COR-L47 (cell line): ENCODE measurements at places on chromosomes 12 and 14.

DNA sequence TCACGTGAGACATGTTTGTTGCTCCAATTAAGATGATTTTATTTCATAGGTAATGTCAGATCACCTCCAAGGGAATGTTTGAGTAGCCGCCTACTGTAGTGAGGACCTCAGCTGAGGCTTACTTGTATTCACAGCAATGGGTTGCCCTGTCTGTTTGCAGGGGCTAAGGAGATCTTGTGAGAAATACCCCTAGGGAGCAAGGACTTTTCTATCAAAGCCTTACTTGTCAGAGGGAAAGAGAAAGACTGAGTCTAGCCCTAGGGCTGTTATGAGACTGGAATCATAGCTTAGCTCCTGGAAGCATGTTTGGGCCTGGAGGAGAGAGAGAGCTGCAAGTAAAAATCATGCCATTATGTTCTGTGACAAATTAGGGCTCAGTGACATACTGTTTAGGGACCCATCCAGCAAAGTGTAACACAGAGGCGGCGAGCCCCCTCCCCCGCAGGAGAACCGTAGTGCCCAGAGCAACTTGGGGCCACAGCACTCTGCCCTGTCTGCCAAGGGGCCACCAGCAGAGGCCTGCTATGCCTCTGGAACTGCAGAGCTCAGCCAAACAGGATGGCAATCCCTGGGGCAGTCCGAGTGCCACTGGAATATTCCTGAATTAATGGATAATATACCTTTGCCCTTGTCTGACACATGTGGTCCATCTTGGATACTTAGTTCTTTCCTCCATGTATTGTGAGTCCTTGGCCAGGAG lies 178.8 kb downstream of the DACT1 start:
- no peak for DNase-seq

DNA sequence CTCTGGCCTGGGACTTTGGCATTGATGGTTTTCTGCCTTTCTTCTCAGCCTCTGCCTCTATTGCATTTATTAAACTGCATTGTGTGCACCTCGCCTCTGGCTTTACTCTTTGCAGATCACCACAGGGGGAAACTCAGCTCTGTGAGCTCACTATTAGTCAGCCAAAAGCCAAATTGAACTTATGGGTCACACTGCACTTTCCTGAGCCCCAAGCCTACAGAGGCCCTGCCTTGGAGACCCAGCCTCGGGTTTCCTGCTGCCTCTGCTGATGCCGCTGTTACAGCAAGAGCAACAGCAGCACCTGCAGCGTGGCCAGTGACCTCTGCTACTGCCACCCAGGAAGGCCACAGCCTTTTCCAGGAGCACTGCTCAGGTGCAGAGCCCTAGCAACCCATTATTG lies 122.5 kb downstream of the DAD1 start:
- no peak for DNase-seq

DNA sequence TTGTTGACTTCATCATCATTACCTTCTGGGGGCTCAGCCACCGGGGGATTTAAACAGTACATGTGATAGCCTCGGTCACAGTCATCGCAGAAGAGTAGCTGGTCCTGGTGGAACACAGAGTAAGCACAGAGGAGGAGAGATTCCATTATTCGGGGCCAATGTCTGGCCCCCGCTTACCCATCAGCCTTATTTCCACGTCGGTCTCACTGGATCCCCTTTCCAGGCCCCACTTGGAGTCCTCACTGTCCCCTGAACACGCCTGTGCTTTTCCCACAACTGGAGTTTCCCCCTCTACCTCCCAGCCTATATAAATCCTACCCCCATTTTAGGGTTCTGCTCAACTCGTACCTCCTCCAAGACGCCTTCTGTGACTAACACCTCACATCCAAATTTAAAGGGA lies 274.0 kb downstream of the DPF3 start:
- no peak for DNase-seq

GRCh38 chr12:74747305-74747704 lies 209.7 kb downstream of the ATXN7L3B start:
- no peak for DNase-seq

- DNase-seq, result no peak
These were observed 15.5 kb upstream of the CCER1 start for GRCh38 chr12:90970471-90970870.

GRCh38 chr12:28248555-28249145 lies 58.4 kb downstream of the CCDC91 start:
- DNase-seq, result no peak

GRCh38 chr12:9669019-9669326 lies 540 bp upstream of the CLEC2D start:
- DNase-seq, result no peak

DNA sequence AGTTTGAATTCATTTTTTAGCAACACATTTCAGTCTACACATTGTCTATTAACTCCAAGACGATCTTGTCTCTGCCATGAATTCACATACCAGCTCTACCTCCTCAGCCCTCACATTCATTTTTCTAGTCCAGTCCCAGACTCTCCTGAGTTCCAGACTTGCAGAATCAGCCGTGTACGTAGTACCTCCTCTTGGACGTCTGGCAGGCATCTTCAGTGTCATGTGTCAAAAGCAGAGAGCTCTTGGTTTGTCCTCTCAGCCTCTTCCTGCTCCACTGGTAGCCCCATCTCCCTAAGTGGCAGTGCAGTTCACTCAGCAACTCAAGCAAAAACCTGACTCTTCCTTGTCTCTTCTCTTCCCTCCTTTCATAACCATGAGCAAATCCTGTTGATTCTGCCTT lies 14.5 kb upstream of the TCTN2 start:
- DNase-seq, result no peak

- DNase-seq, result no peak
These were observed 11.5 kb upstream of the HELB start for GRCh38 chr12:66290716-66291200.

DNA sequence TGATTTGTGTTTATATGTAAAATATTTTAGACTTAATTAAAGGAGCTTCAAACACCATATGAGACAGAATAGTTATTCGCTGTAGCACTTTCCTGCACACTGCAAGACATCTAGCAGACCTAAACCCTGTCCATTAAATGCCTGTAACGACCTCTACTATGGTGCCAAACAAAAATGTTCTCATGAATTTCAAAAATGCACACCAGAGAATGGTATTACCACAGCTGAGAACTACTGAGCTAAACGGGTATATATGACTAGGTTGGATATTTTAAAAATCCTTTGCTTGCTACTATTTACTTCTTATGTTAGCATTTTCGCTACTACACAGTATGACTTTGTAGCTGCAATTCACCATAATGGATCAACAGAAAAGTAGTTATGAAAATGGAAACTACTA lies 34.8 kb downstream of the SPPL3 start:
- no peak for DNase-seq

DNA sequence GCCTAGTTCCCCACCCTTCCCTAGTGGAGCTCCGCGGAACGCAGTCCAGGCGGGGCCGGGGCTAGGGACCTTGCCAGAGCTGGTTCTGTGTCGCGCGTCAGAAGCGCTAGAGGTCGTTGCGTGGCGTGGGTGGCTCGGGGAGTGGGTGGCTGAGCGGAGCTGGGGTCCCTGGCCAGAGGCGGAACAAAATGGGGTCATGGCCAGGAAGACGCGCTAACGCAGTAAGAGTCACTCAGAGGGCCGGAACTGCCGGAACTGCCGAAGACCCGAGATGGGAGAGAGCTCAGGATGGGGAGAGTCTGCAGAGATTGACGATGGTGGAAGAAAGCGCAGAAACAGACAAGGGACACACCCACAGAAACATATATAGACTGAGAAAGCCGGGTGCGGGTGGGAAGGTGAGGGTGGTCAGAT lies 4.8 kb downstream of the DGKA start:
- no peak for DNase-seq

GRCh38 chr12:57094208-57095160 lies 5.6 kb downstream of the NAB2 start:
- DNase-seq, result no peak

DNA sequence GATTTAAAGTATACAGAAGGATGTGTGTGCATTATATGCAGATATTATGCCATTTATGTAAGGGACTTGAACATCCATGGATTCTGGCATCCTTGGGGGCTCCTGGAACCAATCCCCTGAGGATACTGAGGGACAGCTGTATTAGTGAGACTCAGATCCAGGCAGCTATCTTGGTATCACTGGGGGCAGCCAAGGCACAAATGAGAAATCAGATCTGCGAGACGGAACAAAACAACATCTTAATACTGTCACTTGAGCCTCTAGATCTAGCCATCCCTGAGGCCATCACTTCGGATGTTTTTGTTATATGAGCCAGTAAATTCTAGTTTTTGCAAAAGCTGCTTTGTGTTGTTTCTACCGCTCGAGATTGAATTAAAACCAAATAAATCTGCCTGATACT lies 175.1 kb upstream of the SFSWAP start:
- DNase-seq, result no peak

- DNase-seq, result no peak
These were observed 21.4 kb upstream of the CLMN start for GRCh38 chr14:95341115-95341514.

GRCh38 chr12:131843527-131843926 lies 15.3 kb downstream of the MMP17 start:
- DNase-seq, result no peak

DNA sequence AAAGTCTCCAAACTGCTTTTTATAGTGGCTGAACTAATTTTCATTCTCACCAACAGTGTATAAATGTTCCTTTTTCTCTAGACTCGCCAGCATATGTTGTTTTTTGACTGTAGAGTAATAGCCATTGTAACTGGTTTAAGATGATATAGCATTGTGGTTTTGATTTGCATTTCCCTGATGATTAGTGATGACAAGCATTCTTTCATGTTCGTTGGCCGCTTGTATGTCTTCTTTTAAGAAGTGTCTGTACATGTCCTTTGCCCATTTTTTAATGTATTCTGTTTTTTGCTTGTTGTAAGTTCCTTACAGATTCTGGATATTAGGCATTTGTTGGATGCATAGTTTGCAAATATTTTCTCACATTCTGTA lies 404.9 kb downstream of the FLRT2 start:
- no peak for DNase-seq

- DNase-seq, result peak; percentile 24
These were observed 1.4 kb downstream of the MAP3K9 start for GRCh38 chr14:70807898-70808415.

DNA sequence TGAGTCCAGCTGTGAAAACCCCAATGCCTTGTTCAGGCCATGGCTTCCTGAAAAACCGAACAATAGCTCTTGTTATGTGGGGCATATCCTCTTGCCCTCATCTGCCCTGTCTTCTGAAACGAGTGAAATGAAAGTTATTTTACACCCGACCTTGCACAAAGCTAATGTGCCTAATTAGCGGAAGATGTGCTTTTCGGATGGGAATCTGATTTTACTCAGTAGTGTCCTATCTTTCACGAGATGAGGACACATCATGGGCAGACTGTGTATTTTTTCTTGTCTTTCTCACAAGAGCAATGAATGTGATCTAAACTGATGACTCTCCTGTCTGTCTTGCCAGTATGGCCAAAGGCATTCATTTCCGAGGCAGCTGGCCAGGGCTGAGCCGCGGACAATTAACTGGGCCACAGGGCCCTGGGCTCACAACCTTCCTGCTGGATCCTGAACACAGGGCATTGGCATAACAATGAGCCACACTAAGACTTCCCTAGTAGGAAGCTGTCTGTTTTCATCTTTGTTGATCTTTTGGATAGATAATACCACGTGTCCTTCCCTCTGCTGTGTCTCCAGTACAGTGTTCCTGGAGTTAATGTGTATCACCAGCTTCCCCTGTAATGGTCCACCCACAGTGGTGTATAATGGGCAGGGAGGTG lies 86.0 kb upstream of the HIF1A start:
- peak; percentile 12 for DNase-seq

DNA sequence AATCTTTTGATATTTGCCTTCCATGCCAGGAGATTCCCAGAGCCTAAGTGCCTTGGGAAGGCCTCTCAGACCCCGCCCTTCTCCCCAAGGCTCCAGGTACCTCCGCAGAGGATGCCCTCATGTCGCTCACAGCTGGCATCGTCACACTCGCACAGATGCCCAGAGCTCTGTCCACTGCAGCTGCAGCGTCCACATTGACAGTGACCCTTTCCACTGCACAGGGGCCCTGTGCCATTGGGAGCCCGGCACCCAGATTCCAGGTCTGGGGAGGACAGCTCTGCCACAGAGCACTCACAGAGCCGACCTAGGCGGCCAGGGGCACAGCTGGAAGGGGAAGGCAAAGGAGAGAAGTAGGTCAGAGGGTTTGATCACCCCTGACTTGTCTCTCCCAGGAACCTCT lies 12.3 kb upstream of the CSAD start:
- no peak for DNase-seq

GRCh38 chr14:86310148-86310547 lies 780.2 kb downstream of the FLRT2 start:
- DNase-seq, result no peak

GRCh38 chr12:49800421-49801140 lies 27.6 kb downstream of the NCKAP5L start:
- DNase-seq, result no peak

DNA sequence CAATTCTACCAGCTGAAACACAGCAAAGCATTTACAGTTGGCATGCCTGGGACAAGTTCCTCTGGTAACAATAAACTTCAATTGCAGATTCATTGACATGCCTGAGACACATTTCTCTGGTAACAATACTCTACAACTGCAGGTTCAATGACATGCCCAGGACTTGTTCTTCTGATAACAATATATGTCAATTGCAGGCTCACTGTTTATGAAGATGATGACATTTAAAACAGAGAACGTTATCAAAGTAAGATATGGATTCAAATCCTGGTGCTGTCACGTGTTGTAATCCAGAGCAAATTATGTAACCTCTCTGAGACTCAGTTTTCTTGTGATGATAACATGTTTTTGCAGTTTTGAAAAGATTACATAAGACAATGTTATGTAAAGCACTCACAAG lies 20.5 kb downstream of the KITLG start:
- no peak for DNase-seq

DNA sequence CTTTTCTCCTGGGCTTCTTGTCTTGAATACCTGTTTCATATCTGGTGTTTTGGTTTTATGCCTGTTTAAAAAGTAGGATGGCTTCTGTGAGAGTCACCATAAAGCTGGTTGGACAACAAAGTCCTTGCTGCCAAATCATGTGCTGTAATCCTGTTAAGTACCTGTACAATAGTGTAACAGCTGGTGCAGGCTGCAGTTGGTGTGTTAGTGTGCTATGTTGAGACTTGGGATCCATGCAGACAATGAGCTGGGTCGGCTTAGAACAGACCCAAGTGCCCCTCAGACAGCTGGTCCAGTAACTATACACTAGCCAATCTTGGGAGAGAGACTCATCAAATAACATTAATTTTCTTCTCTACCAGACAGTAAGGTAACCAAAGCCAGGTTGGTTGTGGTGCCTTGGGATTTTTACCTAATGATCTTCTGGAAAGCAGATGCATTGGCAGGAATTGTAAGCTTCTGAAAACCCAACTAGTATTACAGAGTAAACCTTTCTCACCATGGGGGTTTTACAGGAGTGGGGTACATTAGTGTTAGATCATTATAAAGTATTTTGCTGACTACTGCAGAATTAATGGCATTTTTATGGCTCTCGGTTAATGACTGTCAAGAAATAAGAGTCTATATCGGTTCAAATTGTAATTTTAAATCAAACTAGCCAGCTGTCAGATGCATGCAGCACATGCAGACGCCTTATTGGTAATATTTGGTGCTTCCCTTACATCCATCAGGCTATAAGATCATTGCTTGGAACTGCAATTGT lies 231.2 kb downstream of the PDZRN4 start:
- no peak for DNase-seq

- no peak for DNase-seq
These were observed 167.6 kb downstream of the ANO2 start for GRCh38 chr12:5777451-5777850.
